ENCODE measurements at places on chromosomes 11 and 22.
A peak's percentile ranks its signal among the peaks of the same experiment; 100 is the strongest.

- no peaks in the 10 kb centered on the region for H3K27me3 ChIP-seq
- H3K4me3 ChIP-seq: no peak overlapping the region
- peaks cover 5% of the 10 kb centered on the region for H3K4me1 ChIP-seq
- peaks cover 64% of the 10 kb centered on the region for H3K36me3 ChIP-seq
Measured at GRCh38 chr11:766106-766935, 11.0 kb downstream of the GATD1 start.

DNA sequence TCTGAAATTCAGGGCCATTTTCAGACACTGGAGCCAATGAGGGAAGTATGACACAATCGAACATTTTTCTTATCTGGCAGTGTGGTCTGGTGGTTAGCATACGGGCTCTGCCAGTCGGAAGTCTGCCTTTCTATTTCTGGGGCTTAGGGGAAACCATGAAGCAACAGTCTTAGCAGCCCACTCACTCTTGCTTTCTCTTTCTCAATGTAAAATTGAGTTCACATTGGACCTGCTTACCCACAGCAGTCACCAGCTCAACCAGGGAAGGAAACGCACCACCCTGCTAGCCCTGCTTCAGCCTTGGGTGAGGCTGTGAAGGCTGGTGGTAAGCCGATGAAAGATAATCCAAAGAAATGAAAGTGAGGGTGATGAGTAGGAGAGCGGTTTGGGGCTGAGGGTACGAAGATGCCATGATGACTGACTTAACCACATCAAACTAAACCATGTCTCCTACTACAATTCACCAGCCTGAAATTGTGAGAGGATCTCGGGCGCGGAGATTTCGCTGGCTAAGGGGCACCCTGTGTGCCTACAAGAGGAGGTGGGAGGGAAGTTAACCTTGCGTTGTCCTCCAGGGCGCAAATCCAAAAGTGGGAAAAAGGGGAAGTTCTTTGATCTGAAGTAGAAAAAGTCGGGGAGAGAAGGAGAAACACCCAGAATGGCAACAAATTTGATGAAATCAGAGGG, 2.0 kb upstream of the LMO2 start:
- H3K27ac ChIP-seq: no peak overlapping the region
- DNase-seq: no peak
- H3K4me1 ChIP-seq: no peaks in the 10 kb centered on the region
- H3K36me3 ChIP-seq: no peaks in the 10 kb centered on the region

DNA sequence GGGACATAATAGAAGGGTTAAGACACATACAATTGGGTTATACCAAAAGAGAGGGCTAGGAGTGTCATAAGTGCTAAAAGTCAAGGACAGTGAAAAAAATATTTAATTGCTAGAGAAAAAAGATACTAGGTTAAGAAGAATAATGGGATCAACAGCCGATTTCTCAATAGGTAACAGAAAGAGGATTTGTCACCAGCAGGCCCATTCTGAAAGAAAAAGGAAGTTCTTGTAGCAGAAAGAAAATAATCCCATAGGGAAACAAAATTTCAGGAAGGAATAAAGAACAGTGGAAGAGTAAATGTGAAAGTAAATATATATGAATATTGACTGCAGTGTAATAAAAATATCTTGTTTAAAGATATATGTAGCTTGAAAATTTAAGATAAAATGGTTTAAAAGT, 43.3 kb upstream of the ADORA2A start:
- DNase-seq: no peak
- H3K4me1 ChIP-seq: no peaks in the 10 kb centered on the region
- no peaks in the 10 kb centered on the region for H3K27me3 ChIP-seq
- H3K4me3 ChIP-seq: no peak overlapping the region
- no peak overlapping the region for H3K27ac ChIP-seq
- peaks cover 6% of the 10 kb centered on the region for H3K36me3 ChIP-seq

DNA sequence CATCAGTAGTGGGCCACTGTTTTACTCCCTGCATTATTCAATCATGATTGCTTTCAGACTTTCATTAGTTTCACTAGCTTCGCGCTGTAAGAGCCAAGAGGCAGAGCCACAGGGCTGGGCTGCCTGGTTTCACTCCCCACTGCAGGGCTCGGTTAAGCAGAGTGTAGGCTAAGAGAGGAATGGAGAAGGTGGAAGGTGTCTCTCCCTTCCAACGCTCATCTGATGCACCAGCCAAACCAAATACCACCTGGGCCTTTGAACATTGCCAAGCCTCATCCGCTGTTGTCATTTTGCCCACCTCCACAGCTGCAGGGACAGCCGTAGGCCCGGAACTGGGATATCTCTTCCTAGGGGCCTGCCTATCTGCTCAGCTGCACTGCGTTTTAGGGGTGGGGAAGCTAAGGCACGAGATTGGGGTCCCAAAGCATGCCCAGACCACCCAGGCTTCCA, 480 bp upstream of the SMARCB1 start:
- H3K4me3 ChIP-seq: peak overlapping the region; percentile 76
- no peak for DNase-seq
- H3K27me3 ChIP-seq: no peaks in the 10 kb centered on the region
- peaks cover 27% of the 10 kb centered on the region for H3K4me1 ChIP-seq
- peak overlapping the region; percentile 70 for H3K27ac ChIP-seq

DNA sequence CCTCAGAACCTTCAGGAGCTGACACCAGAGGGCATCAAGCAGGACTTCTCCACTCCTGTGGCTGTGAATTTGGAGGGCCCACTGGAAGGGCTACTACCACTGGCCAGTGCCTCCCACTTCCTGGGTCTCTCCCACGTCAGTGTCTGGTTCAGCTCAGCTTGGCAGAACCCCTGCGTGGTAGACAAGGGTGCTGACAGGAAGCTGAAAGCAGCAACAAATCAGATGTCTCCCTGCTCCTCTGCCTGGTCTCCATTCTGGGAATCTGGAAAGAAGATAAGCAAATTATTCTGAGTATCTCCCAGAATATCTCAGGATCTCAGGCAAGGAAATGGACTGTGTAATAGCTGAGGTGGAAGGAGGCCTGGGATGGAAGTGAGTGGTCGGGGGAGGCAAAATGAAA, 61.5 kb downstream of the TMPRSS5 start:
- H3K27ac ChIP-seq: no peak overlapping the region
- H3K36me3 ChIP-seq: no peaks in the 10 kb centered on the region
- no peaks in the 10 kb centered on the region for H3K27me3 ChIP-seq
- DNase-seq: no peak

- H3K36me3 ChIP-seq: peaks cover 20% of the 10 kb centered on the region
- peak overlapping the region; percentile 56 for H3K27ac ChIP-seq
- peaks cover 16% of the 10 kb centered on the region for H3K4me1 ChIP-seq
- peak; percentile 70 for DNase-seq
- H3K27me3 ChIP-seq: no peaks in the 10 kb centered on the region
Measured at GRCh38 chr22:32803020-32803737, 1.7 kb downstream of the TIMP3 start.

GRCh38 chr11:35330931-35331330, 88.4 kb downstream of the SLC1A2 start:
- no peaks in the 10 kb centered on the region for H3K36me3 ChIP-seq
- H3K27ac ChIP-seq: no peak overlapping the region
- H3K27me3 ChIP-seq: no peaks in the 10 kb centered on the region
- H3K4me3 ChIP-seq: no peak overlapping the region
- DNase-seq: no peak

DNA sequence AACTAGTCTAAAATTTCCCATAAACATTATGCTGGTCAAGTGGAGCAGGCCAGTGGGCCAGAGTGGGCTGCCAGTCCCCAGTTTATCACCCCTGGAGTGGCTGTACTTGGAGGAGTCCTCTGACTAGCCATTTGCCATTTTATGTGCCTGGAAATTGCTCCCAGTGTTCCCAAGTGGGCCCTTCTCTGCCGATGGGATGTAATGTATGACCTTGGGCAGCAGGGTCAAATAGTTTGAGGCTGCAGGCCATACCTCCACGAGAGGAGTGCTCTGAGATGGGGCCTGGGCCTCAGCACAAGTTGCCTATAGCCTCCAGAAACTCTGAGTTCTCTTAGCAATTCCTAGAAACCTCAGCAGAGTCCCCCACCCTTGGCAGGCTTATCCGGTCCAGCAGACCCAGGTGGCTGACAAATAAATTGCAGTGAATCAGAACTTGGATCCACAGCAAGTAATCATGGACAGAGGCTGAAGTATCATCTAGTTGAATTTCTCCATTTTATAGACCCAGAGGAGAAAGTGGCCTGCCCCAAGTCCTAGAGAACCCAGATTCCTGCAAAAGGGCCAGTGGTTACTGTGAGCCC, 17.8 kb upstream of the PATZ1 start:
- H3K27ac ChIP-seq: no peak overlapping the region
- H3K4me3 ChIP-seq: no peak overlapping the region
- no peaks in the 10 kb centered on the region for H3K36me3 ChIP-seq
- H3K27me3 ChIP-seq: no peaks in the 10 kb centered on the region

DNA sequence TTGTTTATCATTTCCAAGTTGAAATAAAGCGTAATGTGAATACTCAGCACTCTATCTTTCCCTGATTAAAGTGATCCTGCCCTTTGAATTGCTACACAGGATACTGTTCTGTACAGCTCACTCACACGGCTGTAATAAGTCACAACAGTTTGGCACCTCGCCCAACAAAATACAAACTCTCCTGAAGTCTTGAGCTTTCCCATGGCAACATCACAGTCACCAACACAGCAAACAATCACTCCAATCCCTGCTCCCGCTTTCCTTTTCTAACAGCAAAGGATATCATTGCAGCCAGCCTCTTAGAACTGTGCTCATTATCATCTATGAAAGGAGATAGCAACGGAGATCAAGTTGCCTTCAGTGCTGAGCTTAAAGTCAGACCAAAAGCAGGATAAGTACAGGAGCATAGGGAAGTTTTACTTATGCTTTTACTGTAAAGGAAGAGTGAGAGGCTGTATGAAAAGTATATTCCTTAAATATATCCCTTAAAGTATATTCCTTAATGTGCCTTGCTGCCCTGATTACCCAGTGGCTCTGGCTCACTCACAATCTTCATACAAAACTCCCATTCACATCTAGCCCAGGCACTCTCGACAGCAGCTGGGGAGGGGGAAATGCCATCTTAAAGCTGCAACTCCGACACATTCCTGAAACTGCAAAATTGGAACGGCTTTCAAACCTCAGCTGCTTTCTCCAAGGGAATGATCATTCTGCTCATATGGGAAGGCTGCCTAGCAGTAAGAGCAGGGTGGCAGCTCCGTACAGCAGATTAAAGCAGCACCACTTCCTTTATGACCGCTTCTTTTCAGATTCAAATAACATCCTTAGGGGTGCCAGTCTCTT, 35.8 kb downstream of the MAML2 start:
- peak overlapping the region; percentile 29 for H3K4me3 ChIP-seq
- peak overlapping the region; percentile 71 for H3K27ac ChIP-seq
- peaks cover 2% of the 10 kb centered on the region for H3K36me3 ChIP-seq

GRCh38 chr22:39109361-39109760, 12.3 kb downstream of the APOBEC3H start:
- H3K4me1 ChIP-seq: no peaks in the 10 kb centered on the region
- H3K36me3 ChIP-seq: no peaks in the 10 kb centered on the region
- DNase-seq: no peak
- H3K4me3 ChIP-seq: no peak overlapping the region

- no peak overlapping the region for H3K27ac ChIP-seq
- DNase-seq: no peak
- H3K4me3 ChIP-seq: no peak overlapping the region
- peaks cover 16% of the 10 kb centered on the region for H3K36me3 ChIP-seq
Measured at GRCh38 chr11:18280438-18281045, 14.5 kb downstream of the SAA1 start.

DNA sequence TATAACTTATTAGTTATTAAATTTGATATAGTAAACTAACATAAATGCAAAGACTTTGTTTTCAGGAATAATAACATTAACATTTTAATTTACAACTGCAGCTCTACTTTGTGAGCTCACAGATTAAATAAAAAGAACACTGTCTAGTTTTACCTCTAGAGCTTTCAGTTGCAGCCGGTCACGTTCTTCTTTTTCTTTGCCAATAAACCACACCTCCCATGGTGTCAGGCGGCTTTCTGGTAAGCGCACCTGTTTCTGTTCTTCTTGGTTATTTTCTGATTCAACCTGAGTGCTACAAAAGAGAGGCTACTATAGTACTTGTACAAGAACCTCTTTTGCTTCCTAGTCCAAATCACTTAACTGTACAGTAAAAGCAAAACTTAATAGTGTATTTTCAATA, 5.8 kb downstream of the CCDC34 start:
- no peaks in the 10 kb centered on the region for H3K27me3 ChIP-seq
- H3K4me3 ChIP-seq: no peak overlapping the region
- no peak overlapping the region for H3K27ac ChIP-seq
- H3K4me1 ChIP-seq: peaks cover 3% of the 10 kb centered on the region
- no peaks in the 10 kb centered on the region for H3K36me3 ChIP-seq

GRCh38 chr11:77096591-77097019, 6.0 kb upstream of the OMP start:
- H3K4me3 ChIP-seq: no peak overlapping the region
- no peaks in the 10 kb centered on the region for H3K4me1 ChIP-seq
- H3K27ac ChIP-seq: no peak overlapping the region
- H3K27me3 ChIP-seq: no peaks in the 10 kb centered on the region
- no peak for DNase-seq

DNA sequence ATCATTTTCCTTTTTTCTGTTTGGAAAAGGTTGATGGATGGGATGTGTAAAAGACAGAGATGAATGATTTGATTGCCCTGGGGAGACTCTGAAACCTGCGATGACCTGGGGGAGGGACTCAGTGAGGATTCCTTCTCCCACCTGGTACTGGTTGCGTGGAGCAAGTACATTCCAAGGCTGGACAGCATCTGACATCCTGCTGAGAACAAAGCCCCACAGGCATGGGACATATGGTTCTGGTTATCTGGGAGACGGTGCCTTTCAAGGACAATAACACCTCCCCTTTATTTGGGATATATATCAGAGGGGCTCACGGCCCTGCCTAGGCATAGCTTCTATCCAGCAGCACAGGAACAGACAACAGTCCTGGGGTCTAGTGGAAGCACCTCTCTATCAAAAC, 527.8 kb downstream of the METTL15 start:
- no peak for DNase-seq
- H3K4me1 ChIP-seq: peaks cover 8% of the 10 kb centered on the region
- peak overlapping the region; percentile 10 for H3K27ac ChIP-seq
- no peaks in the 10 kb centered on the region for H3K36me3 ChIP-seq

GRCh38 chr11:85680897-85681296, 5.1 kb downstream of the CCDC89 start:
- H3K4me3 ChIP-seq: no peak overlapping the region
- no peak for DNase-seq
- no peaks in the 10 kb centered on the region for H3K27me3 ChIP-seq
- H3K36me3 ChIP-seq: no peaks in the 10 kb centered on the region
- H3K27ac ChIP-seq: no peak overlapping the region
- H3K4me1 ChIP-seq: peaks cover 2% of the 10 kb centered on the region

DNA sequence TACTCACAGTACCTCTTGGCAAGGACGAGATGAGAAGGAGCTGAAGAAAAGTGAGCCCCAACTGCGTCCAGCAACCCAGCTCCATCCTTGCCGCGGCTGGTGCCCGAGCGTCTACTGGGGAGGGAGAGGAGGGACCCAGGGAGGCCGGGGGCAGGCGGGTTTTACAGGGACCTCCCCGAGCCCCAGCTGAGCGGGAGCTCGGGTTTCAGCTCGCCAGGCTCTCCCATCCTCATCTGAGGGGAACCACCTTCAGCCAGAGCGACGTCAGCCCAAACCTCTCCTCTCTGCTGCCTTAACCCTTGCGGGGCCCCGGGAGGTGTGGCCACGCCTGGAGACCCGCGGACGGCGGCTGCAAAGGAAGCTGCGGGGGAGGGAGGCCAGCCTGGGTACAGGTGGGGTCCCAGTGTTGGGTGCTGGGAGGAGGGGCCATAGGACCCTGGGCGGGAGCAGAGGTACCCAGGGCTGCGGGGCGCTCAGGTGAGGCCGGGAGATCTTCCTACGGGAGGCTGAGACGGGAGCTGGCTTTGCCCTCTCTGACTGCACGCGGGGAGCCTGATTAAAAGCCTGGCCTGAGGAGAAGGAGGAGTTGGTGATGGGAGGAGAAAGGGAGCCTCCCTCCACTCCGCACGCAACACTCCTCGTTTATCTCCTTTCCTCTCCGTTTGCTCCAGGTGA, at the start of gene PAMR1:
TSS of gene PAMR1 (minus strand) at position 116 of the 675 bp plus-strand sequence. CDS start at position 85, 31 bp downstream.
- peak; percentile 90 for DNase-seq
- H3K4me1 ChIP-seq: peaks cover 29% of the 10 kb centered on the region
- H3K36me3 ChIP-seq: no peaks in the 10 kb centered on the region
- peak within 1 kb of the TSS; percentile 94 for H3K4me3 ChIP-seq
- no peaks in the 10 kb centered on the region for H3K27me3 ChIP-seq
- H3K27ac ChIP-seq: peak within 1 kb of the TSS; percentile 91

All from IMR-90 (cell line).